ENCODE measurements at places on chromosomes 3 and 15. TPM values are rescaled to one million over a fixed set of nuclear protein-coding genes. Genes with fewer than 3 reads are reported as not detected.
A peak's percentile ranks its signal among the peaks of the same experiment; 100 is the strongest.

Gene FETUB
- not detected for total RNA-seq

Gene TNNC1
- 2.0 TPM for total RNA-seq

Gene FAM162A
- total RNA-seq: 113 TPM

Gene CACNA2D3
- total RNA-seq: not detected

Gene NFKBIZ
- total RNA-seq: 88.4 TPM

Gene ATP8B4
- total RNA-seq: 26.1 TPM

Gene PDCD7
- 36.7 TPM for total RNA-seq

Gene KLF15
- total RNA-seq: 0.16 TPM

Gene GPR27
- 0.32 TPM for total RNA-seq

Gene GALNT15
- not detected for total RNA-seq

Gene SYNPR
- not detected for total RNA-seq

Gene SMCO1
- total RNA-seq: not detected

Gene AHSG
- total RNA-seq: not detected

Gene SOX2
- not detected for total RNA-seq

Gene KY
- not detected for total RNA-seq

Gene KCNMB3
- total RNA-seq: 0.69 TPM

Gene SLC15A2
- total RNA-seq: 7.1 TPM

- ATAC-seq: no peak
Observed at GRCh38 chr3:106824856-106825255, 552.4 kb upstream of the CCDC54 start.

- ATAC-seq: peak; percentile 51
Observed at GRCh38 chr15:89556413-89557262, 18.6 kb upstream of the TICRR start.

GRCh38 chr3:8371085-8371551, 130.5 kb upstream of the LMCD1 start:
- peak; percentile 67 for ATAC-seq

GRCh38 chr15:99073008-99073717, 31.7 kb upstream of the SYNM start:
- no peak for ATAC-seq

- ATAC-seq: no peak
Observed at GRCh38 chr15:55222588-55222987, 25.8 kb upstream of the RSL24D1 start.

- no peak for ATAC-seq
Observed at GRCh38 chr3:182843478-182843877, 50.2 kb downstream of the ATP11B start.

- no peak for ATAC-seq
Observed at GRCh38 chr3:165619069-165619468, 218.2 kb downstream of the BCHE start.

DNA sequence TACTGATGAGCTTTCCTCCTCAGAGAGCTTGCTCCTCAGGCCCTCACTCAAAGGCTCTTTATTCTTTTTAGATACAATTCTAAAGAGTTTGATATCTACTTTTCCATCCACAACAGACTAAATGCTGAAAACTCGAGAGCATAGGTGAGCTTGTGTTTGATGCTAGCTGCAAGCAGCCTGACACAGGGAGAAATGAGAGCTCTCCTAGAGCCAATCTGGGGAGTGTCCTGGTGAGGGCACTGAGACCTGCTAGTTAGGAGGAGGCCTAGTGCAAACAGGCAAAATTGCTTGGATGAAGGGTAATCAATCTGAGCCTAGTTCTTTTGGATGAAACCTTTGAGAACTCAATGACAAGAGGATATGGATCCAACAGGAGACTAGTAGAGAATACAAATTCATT, 300.8 kb downstream of the ZBTB20 start:
- no peak for ATAC-seq

DNA sequence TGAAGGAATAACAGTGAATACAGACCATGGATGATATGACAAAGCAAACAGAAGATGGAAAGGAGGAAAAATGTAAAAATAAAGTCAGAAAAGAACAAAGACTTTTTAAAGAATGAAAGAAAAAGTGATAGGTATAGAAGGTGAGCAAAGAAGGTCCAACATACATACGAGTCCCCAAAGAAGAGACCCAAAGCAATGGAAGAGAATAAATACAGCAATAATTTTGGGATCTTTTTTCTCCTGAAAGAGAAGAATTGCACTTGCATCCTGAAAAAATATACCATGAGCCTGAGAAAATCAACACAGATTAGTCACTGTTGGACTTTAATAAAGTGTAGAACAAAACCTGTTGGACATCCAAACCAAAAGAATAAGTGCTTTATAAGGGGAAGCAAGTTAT, 85.3 kb upstream of the SLC6A1 start:
- no peak for ATAC-seq

- no peak for ATAC-seq
Observed at GRCh38 chr3:42022355-42022754, 60.5 kb upstream of the ULK4 start.

- peak; percentile 72 for ATAC-seq
Observed at GRCh38 chr15:50135031-50135551, 16.1 kb upstream of the ATP8B4 start.

DNA sequence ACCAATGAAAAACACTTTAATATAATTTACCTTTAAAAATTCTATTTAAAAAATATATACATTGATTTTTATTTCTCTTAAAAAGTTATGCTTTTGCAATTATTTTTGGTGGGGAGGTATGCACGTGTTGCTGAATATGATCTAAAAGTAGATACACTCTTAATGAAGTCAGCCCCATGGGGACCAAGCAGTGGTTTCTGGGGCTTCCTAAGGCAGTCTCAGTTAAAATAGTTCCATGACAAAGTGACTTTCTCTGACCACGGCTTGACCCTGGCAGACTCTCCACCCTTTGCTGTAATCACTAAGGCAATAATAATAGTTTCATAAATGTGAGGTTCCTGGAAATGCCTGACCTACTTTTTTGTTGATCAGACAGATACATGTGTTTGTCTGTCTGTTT, 50.4 kb downstream of the CCR4 start:
- peak; percentile 42 for ATAC-seq

DNA sequence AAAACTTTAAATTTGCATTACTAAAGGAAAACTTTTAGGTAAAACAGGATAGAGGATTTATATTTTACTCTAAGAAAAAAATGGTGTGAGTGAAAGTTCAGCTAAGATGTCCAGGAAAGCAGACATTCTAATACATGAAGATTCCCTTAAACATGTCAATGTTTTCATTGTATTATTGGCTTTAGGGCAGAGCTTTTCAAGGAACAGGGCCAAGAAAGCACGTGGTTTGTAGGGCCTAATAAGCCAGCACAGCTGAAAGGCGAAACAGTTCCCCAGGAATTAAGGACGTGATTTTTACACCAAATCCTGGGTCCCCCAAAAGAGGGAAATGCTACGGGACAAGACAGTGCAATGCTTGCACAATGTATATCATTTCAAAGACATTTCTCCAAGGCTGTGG, 48.6 kb upstream of the MKRN3 start:
- ATAC-seq: no peak

GRCh38 chr3:158936530-158937113, 134.8 kb downstream of the MFSD1 start:
- no peak for ATAC-seq

DNA sequence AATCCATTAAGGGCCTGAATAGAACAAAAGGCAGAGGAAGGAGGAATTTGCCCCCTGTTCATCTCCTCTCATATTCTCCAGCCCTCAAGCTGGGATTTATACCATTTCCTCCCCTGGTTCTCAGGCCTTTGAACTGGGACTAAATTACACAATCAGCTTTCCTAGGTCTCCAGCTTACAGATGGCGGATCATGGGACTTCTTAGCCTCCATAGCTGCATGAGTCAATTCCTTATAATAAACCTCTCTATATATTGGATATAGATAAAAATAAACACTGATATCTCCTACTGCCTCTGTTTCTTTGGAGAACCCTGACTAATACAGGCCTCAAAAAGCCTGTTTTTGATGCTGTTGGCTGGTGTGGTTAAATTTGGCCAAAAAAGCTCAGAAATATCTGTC, 84.5 kb upstream of the TMEM108 start:
- no peak for ATAC-seq

- no peak for ATAC-seq
Observed at GRCh38 chr3:132284781-132285619, 32.2 kb upstream of the ACP3 start.

- ATAC-seq: no peak
Observed at GRCh38 chr3:167675848-167676247, 22.1 kb upstream of the WDR49 start.

- ATAC-seq: no peak
Observed at GRCh38 chr3:187942658-187943241, 197.5 kb upstream of the BCL6 start.

DNA sequence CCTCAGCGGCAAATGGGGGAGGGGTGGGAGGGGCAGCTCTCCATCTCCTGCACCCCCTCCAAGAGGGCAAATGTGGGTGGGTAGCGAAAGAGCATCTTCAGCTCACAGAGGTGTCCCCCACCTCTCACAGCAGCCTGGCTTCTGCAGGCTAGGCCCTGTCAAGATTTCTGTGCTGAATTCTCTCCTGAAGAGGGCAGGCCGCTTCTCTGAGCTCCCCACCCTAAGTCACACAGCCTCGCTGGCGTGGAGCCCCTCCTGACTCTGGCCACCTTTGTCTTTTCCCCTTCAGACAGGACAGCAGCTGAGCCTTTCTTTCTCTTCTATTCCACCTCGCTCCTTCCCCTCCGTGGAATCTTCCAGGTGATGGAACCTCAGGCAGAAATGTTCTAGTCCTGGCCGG, 26.3 kb upstream of the ADAMTS7 start:
- ATAC-seq: no peak

DNA sequence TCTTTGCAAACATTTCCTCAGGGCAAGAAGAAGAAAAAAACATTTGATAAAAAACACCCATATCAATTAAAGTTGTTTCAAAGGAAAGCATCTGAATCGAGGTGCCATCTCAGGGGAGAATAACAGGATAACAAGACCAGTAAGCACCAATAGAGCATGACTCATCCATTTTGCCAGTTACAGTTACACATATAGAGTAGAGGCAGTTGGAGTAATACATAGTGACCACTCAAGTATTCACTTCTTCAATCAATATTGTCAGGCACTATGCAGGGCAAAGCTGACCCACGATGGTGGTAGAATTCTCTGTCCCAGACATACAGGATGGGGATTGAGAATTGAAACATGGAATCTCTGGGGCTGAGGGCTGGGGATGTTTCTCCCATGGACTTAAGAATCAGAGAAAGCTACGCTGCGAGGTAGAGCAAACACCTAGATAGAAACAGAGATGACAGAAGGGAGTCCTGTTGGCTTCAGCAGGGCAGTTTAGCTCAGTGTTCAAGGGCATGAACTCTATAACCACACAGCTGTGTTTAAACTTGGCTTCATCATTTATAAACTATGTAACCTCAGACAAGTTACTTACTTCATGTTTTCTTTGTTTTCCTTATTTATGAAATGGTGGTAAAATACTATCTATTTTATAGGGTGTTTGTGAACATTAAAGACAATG, 186.4 kb upstream of the NANOGP8 start:
- ATAC-seq: no peak

DNA sequence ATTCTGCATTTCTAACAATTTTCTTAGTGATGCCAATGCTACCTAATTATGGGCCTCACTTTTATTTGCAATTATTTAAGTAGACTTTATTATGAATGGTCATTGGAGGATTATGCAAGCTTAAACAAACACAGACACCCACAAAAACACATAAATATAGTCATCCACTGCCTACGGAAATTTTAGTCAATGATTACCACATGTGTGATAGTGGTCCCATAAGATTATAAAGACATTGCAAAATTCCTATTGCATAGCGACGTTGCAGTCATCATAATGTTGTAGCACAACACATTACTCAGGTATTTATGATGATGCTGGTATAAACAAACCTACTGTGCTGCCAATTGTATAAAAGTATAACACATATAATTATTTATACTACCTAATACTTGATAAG, 247.8 kb upstream of the ALCAM start:
- no peak for ATAC-seq

DNA sequence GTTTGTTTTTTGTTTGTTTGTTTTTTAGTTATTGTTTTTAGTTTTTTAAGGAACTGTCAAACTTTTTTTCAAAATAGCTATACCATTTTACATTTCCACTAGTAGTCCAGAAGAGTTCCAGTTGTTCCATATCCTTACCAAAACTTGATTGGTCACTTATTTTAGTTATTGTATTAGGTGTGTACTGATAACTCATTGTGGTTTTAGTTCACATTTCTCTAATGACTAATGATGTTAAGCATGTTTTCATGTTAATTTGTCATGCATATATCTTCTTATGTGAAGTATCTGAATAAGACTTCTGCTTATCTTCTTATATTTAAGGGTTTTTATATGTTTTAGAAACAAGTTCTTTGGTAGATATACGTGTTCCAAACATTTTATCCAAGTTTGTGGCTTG, 89.5 kb downstream of the CD200R1L start:
- no peak for ATAC-seq

DNA sequence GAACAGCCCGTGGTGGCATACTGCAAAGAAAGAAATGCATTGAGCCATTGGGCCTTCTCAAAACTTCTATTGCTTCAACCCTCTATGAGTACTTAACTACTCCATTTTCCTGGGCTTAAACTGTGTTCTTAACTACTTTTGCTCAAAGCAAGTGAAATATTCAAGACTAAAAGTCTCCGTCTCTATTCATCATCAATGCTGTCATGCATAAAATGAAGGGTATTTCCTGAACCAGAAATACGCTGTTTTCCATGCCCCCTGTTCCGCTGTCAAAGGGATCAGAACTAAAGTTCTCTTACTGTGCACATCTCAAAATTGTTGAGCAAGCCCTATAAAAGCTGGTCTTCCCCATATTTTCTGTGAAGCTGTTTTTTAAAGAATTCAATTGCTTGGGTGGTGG, 20.3 kb downstream of the SIAH2 start:
- no peak for ATAC-seq

- ATAC-seq: peak; percentile 57
Observed at GRCh38 chr3:196115678-196116083, 33.8 kb upstream of the TFRC start.

DNA sequence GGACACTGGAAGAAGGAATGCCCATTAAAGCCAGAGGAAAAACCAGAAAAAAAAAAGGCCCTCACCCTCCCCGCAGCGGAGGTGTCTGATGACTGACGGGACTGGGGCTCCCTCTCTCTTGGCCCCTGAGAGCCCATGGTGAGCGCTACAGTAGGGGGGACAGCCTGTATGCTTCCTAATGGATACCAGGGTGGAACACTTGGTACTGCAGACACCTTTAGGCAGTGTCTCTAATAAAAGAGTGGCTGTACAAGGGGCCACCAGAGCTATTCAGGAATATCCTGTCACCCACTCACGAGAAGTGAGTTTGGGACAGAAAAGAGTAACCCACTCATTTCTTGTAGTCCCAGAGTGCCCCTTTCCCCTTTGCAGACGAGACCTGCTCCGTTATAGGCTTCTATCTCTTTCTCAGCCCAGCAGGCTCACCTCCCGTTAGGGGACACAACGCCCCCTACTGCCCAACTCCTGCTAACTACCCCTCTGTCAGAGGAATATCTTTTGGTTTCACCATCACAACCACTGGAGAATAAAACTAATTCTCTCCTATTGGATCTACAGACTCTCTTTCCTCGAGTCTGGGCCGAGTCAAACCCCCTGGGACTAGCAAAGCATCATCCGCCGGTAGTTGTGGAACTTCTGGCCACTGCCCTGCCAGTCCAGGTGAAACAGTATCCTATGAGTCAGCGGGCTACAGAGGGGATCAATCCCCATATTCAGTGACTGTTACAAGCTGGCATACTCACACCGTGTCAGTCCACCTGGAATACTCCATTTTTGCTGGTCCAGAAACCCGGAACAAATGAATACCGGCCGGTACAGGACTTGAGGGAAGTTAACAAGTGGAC, 40.8 kb downstream of the ZBTB11 start:
- peak; percentile 92 for ATAC-seq

- no peak for ATAC-seq
Observed at GRCh38 chr15:91950631-91951329, 97.3 kb downstream of the SLCO3A1 start.

- ATAC-seq: no peak
Observed at GRCh38 chr3:107461721-107462120, 61.0 kb upstream of the BBX start.
